Stimulated activated CD8-positive, alpha-beta memory T cell treated with anti-CD3 and anti-CD28 coated beads, Interleukin-15, amount 100 ng/mL, for 24 hours (primary cell): ENCODE measurements at places on chromosomes 2 and 18.

GRCh38 chr2:118945881-118946280 is 3.9 kb downstream of the MARCO start:
- no peak for DNase-seq

GRCh38 chr18:51716277-51716676 is 518.8 kb upstream of the MEX3C start:
- DNase-seq, result no peak

GRCh38 chr2:205892251-205892655 is 193.7 kb downstream of the INO80D start:
- no peak for DNase-seq

DNA sequence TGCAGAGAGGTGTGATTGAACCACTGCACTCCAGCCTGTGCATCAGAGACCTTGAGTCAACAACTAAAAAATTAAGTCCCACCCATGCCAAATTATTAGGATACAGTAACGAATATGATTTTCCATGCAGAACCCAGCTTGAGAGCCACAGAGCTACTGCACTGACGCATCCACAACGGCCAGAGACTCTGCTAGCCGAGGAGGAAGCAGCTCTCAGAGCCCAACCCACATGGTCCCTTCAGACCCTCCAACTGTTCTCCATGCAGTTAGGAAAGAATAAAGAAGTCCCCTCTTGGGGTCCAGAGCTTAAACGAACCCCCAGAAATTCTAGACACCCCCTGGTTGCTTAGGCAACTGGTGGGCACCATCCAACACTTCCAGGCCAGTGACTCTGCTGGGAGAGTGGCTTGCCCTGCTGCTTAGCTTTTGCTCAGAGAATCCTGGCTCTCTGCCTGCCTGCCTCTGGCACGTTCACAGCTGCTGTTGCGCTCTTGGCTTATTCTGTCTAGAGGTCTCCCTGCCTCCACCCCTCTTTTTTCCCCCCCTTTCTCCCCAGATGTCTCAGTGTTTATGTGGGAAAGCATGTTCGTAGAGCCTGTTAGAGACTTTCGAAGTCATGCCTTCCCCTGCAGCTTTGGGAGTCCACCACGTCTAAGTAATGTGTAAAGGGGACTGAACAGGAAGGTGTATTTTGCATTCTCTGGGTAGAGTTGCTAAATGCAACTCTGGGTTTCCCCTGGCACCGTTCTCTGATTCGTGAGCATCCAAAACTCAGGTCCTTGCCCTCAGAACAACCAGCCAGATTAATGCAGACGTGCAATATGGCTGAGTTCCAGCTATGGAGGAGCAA is 26.0 kb upstream of the SP3 start:
- no peak for DNase-seq

DNA sequence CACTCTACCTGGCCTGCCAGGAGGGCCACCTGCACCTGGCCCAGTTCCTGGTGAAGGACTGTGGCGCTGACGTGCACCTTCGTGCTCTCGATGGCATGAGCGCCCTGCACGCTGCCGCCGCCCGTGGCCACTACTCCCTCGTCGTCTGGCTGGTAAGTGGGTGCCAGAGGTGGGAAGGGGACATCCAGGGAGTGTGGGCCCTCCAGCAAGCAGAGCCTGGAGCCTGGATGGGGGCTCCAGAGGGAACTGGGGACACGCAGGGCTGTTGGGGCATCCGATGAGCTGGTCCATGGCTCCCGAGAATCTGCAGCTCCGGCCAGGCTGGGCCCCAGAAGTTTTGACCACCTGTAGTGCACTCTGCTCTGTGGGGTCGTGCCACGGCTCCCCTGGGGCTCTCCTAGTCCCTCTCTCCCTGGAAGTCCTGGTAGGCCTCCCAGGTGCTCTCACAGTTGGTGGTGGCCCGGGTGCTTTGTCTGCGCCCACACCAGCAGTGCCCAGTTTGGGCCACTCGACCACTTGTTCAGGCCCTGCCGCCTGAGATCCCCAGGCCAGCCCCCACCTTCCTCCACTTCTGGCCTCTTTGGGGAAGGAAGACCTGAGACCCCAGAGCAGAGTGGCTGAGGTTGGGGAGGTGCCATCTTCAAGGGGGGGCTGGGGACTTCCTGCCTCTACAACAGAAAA is 4.7 kb downstream of the ESPNL start:
- DNase-seq, result no peak

DNA sequence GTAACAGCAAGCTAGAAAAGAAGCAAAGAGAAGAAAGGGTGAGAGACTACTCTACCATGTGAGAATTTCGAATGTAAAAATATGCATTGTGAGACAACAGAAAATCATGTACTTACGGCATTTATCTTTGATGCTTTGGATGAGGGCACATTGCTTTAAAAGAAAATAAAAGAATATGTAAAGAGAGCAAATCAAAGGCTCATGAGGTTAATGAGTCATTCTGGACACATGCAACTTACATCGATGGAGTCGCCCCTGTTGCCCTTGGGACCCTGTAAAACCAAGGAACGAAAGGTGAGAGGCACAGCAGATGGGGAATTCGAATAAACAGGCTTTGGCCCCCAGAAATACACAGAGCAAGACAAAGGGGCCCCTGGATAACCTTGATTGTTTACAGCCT is 69.0 kb downstream of the COL6A3 start:
- DNase-seq, result no peak

DNA sequence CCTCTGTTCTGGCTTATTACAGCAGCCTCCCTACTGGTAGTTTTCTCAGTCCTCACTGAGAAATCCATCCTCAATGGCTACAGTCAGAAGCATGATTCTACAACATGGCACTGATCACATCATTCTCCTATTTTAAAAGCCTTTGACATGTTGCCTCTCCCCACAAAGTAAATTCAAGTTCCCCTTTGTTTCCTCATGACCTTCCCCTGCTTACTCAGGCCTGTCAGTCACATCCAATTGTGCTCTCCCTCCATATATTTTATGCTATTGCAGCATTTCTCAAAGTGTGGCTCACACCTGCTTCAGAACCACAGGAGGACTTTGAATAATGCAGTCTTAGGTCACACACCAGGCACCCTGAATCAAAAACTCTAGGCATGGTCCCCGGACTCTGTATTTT is 124.6 kb downstream of the SPOPL start:
- DNase-seq, result no peak

- DNase-seq, result no peak
These were observed 31.0 kb upstream of the GMPPA start for GRCh38 chr2:219467736-219468075.

GRCh38 chr18:45978084-45978483 is 11.0 kb upstream of the EPG5 start:
- no peak for DNase-seq

GRCh38 chr2:221908518-221908917 is 336.4 kb upstream of the EPHA4 start:
- DNase-seq, result no peak

DNA sequence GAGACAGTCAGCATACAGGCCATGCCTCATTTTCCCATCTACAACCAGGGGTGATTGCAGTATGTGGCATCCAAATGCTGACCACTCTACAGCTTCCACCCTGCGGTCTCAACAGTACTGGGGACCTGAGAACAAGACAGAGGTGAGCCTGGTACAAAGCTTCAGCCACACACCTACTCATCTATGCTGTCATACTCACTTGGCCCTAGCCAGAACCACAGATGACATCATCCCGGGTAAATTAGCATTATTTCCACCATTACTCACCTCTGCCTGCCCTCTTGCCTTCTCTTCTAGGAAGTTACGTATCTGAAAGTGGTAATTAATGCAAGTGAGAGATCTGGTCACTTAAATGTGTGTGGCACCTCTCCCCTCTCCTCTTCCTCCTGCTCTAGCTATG is 208.2 kb upstream of the ARL4C start:
- no peak for DNase-seq

DNA sequence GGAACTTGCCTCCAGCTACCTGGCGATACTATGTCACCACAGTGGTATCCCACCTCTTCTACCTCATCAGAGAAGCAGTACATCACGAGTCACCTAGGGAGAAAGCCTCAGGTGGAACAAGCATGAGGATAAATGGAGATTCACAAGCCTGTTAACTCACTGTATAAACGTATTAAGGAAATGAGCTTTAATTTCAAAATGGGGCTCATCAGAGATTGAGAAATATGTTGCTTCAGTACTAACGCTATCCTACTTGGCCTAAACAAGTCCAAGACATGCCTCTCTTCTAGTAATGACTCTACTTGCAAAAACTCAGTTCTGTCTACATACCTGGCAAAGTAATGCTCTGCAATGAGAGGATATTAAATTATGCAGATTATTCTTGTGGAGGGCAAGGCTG is 4.3 kb downstream of the SLC39A6 start:
- no peak for DNase-seq

DNA sequence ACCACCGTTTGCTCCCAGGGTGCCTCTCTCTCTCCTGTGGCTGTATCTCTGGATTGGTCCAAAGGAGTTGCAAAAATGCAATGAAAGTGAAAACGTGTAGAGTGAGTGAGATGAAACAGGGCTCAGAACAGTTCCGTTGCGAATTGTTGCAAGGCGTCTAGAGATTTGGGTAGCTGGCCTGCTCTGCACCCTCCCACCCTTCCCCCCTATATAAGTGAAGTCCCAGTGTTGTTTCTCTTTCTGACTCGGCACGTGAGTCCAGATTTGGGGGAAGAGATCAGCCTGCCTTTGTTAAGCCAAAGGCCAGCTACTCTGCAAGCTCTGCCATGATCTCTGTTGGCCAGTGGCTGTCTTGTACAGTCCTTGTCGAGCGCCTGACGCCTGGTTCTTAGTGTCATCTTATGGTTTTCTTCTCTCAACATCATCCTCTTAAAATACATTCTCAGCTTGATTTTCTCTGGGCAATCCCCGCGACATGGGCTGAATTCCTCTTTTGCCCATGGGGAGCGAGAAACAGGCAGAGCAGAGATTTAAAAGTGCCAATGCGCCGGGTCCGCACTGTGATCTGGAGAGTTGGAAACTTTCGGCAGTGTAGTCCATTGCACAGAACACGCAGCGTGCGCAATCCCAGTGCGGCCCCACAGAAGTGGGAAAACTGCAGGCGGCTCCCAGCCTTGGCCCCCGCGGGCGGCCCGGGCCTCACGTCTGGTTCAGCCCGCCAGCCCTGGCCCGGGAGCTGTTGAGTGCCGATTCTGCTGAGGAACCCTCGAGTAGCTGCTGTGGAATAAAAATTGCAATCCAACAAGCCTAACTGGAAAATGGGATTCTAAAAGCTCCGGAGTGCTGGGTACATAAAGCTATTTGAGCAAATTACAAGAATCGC is 9.3 kb downstream of the MEIS1 start:
- no peak for DNase-seq

DNA sequence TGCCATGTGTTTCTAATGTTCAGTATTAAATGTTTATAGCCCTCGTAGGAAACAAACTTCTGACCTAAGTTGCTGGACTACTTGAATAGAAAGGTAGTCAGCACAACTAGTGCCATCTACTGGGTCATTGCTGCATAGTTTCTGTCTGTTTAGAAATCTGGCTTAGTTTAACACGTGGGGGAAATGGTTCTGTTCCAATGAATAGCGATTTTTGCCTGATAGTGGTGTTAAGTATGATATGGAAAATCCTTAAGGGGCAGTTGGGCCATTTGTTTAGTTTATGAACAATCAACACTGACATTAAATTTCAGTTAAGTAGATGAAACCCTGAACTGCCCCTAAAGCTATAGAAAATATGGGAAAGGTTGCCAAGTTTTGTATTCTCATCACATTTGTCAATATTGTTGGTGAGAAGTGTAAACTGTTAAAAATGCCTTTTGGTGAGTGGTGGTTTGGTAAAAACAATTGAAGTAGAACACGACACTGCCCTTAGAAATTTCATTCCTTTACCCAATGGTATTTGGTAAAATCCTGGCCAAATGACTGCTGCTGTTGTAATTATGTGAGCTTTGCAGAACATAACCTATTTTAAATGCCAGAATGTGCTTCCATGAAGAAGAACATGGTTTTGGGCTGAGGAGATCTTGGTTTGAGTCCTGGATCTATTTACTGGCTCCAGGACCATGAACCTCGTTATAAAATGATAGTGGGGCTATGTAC is 13.2 kb downstream of the NABP1 start:
- no peak for DNase-seq

- no peak for DNase-seq
These were observed 7.7 kb downstream of the MAPRE3 start for GRCh38 chr2:26978061-26978596.

- DNase-seq, result no peak
These were observed 3.2 kb downstream of the EMX1 start for GRCh38 chr2:72920318-72921087.

DNA sequence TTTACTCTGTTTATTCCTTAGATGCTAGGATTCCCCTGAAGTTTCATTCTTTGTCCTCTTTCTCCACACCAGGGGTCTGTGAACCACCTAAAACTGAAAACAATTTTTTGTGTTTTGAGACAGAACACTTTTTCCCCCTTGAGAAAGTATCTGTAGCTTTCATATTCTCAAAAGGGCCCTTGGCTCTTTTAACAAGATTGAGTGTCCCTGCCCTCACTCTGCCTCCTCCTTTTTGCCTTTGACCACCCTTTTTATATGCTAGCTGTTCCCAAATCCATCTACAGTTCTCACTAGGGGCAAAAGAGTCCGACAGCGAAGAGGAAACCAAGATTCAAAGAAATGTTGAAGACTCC is 883 bp upstream of the EHBP1 start:
- DNase-seq, result no peak

DNA sequence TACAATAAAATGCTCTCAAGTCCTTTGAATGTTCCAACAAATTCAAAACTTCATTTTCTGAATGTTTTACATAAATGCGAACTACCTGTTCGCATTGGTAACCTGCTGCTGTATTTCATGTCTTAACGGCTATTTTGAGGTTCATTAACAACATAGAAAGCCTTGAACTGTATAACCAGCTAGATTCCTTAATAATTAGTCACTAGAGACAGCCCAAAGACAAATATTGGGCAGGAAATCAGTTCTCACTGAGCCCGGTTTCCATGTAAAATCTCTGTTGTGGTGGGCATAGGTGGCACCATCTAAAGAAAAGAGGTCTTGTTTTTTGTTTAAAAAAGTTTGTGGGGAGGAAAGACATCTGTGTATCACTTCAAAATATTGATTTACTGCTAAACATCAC is 29.2 kb downstream of the PDIA6 start:
- no peak for DNase-seq

GRCh38 chr2:239690651-239691631 is 290.1 kb upstream of the HDAC4 start:
- DNase-seq, result no peak

- no peak for DNase-seq
These were observed 40.7 kb upstream of the GALR1 start for GRCh38 chr18:77208964-77209363.

DNA sequence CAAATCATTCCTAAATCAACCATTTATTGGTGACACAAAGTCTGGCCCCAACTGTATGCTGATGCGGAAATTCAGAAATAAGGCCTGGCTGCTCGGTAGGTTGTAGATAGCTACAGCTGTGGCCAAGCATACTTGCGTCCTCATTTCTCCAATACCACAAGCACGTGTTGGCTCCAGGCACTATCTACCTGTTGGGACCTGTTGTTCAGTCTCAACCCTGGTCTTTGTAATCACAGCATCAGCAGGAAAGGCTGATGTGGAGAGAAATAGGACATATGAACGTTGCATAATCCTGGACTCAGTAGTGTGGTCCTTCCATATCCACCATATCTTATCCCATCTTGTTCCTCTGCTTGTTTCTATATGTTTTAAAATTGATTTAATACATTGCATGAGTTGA is 212.6 kb downstream of the PMAIP1 start:
- no peak for DNase-seq

GRCh38 chr2:234641086-234641485 is 144.2 kb upstream of the ARL4C start:
- DNase-seq, result no peak
